ENCODE measurements at places on chromosomes 5 and 9.

DNA sequence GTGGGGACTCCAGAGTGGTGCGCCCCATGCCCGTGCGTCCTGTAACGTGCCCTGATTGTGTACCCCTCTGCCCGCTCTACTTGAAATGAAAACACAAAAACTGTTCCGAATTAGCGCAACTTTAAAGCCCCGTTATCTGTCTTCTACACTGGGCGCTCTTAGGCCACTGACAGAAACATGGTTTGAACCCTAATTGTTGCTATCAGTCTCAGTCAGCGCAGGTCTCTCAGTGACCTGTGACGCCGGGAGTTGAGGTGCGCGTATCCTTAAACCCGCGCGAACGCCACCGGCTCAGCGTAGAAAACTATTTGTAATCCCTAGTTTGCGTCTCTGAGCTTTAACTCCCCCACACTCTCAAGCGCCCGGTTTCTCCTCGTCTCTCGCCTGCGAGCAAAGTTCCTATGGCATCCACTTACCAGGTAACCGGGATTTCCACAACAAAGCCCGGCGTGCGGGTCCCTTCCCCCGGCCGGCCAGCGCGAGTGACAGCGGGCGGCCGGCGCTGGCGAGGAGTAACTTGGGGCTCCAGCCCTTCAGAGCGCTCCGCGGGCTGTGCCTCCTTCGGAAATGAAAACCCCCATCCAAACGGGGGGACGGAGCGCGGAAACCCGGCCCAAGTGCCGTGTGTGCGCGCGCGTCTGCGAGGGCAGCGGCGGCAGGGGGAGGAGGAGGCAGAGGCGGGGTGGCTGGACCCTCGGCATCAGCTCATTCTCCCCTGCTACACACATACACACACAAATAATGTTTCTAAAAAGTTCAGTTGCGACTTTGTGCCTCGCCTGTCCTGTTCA is 668 bp downstream of the GLIS3 start:
- DNase-seq = no peak

DNA sequence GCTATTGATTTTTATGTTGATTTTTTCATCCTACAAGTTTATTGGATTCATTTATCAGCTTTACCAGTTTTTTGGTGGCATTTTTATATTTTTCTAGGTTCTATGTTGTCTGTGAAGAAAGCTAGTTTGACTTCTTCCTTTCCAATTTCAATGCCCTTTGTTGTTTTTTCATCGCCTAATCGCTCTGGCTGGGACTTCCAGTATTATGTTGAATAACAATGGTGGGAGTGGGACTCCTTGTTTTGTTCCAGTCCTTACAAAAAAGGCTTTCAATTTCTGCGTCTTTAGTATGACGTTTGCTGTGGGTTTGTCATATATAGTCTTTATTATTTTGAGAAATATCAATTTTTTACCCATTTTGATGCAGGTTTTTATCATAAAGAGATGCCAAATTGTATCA is 175.6 kb upstream of the CCNH start:
- no peak for DNase-seq

DNA sequence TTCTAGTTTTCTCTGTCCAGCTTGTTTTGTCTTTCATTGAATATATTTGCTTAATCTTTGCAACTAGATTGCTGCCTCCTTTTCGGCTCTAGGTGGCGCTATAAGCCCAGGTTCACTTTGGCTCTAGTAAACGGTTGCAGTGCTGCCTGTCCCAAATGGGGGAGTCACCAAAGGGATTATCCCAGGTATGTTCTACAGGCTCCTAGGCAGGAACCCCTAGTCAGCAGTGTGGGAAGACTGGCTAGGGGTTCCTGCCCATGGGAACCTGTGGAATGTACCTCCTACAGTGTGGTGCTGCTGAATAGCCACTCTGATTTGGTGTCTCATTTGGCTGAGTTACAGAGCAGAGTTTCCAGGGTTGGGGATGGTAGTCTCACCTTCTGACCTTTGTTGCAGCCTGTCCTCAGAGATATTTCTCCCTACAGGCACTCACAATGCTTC is 85.2 kb downstream of the ARSB start:
- no peak for DNase-seq

- DNase-seq = no peak
Measured at GRCh38 chr5:149795360-149795759, 65.2 kb downstream of the PPARGC1B start.

- no peak for DNase-seq
Measured at GRCh38 chr9:135498381-135499126, 1.9 kb upstream of the MRPS2 start.

All from activated CD4-positive, alpha-beta T cell treated with anti-CD3 and anti-CD28 coated beads, Interleukin-2, amount 50 U/mL, for 24 hours (primary cell).